Activated T-cell treated with anti-CD3 and anti-CD28 coated beads, Interleukin-2, amount 50 U/mL, for 1 hour (primary cell): ENCODE measurements at places on chromosomes 4 and X.

DNA sequence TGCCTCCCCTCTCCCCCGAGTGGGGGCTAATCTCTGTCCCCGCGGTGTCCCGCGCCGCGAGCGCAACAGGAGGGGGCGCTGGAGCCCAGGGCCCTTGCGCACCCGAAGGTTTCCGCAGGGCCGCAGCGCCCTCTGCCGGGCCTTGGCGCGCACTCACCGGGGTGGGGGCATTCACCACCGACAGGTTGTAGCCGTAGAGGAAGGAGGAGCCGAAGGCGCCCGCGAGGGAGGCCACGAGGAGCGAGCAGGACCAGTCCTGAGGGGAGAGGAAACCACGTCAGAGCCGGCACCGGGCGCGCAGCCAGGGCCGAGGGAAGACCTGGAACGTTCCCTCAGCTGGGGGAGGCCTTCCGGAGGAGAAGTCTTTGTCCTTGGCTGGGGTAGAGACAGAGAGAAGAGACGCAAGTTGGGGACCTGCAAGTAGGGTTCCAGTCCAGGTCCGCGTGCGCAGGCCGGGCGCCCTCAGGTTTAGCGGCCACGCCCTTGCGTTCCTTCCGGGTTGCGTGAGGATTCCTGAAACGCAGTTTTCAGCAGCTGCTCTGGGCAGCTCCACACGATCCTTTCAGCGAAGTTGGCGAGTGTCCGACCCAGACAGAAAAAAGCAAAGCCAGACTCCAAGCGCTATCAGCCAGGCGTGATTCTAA is 2.4 kb downstream of the SLC2A9 start:
- DNase-seq: peak; percentile 96

GRCh38 chrX:140766024-140766611 is 56.6 kb downstream of the LINC00632 start:
- DNase-seq: peak; percentile 40

GRCh38 chr4:7808752-7809151 is 130.9 kb downstream of the AFAP1 start:
- DNase-seq: no peak

DNA sequence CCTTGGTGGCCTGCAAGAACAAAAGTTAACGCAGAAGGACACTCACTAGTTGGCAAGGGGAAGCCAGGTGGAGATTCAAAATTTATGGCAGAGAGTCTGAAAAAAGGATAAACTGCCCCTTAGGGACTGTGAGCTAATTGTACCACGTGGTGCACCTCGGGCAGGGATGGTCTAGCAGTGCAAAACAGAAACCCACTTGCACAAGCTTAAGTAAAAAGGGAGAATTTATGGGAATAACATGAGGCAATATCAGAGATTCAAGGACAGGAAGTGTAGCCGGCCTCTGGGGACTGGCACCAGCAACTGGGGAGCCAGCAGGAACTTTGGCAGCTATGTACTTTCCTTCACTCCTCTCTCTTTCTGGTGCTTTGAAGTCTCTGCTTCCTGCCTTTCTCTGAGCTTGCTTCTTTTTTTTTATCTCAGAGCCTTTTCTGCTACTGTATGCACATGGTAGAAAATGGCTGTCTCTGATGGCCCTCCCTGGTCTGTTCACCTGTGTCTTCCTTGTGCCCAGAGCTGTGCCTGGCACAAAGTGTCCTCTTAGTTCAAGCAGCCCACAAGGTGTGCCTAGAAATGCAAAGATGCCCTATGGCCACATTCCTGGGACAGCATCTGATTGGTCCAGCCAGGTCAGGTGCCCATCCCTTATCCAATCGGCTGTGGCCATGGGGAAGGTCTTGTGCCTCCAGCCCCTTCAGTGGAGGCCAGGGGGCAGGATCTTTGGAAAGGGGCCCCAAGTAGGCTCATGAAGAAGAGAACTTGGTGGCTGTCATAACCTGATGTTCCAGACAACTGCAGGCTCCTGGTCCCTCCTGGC is 114.8 kb upstream of the ATP6AP2 start:
- no peak for DNase-seq

- DNase-seq: no peak
Measured at GRCh38 chr4:98484031-98484430, 174.4 kb downstream of the TSPAN5 start.

GRCh38 chr4:176443117-176443516 is 123.4 kb downstream of the SPCS3 start:
- no peak for DNase-seq

- DNase-seq: no peak
Measured at GRCh38 chr4:104848597-104849225, 298.0 kb upstream of the TET2 start.

DNA sequence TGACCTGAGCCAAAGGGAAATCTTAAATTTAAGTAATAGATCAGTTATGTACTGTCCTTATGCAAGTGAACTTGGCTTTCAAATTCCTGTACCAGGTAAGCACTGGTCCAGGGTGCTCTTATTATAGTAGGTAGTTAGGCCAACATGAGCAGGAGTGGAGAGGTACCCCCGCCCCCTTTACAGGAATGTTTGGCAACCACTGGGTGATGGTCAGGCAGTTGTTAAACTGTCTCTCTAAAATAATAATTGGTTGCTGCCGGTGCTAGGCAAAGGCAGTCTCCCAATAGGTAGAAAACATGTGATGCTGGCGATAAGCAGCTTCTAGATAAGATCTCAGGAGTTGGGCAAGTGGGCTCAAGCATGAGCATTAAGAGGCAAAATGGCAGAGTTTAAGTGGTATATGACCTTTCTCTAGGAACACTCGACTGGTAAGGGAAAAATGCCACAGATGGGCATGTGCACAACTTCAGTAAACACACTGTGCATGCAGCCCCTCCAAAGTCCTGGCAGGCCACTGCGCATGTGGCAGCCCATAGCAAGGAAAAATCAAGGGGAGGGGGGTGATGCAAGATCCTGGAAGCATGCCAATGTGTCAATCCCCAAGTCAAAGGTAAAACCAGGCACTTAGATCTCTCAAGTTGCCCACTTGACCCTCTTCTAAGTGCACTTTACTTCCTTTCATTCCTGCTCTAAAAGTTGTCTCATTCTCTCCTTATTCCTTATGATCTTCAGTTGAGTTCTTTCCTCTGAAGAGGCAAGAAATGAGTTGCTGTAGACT is 1239.7 kb downstream of the C4orf33 start:
- no peak for DNase-seq
